ENCODE measurements at places on chromosomes 12 and 14. TPM values are rescaled to one million over a fixed set of nuclear protein-coding genes. Genes with fewer than 3 reads are reported as not detected.
A peak's percentile ranks its signal among the peaks of the same experiment; 100 is the strongest.

DNA sequence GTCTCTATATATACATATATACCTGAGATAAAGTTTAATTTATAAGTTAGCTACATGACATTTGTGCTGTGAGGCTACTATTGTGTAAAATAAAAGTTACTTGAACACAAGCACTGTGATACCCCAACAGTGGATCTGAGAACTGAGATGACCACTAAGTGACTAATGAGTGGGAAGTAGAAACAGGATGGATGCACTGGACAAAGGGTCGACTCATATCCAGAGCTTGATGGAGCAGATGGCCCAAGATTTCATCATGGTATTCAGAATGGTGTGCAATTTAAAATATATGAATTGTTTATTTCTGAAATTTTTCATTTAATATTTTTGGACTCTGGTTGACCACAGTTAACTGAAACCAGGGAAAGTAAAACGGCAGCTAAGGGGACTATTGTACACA, 908.6 kb upstream of the MDGA2 start:
- no peak for DNase-seq

- DNase-seq = no peak
Observed at GRCh38 chr14:90968025-90968424, 92.4 kb downstream of the RPS6KA5 start.

PSMA6 gene
- 194 TPM for total RNA-seq

DNA sequence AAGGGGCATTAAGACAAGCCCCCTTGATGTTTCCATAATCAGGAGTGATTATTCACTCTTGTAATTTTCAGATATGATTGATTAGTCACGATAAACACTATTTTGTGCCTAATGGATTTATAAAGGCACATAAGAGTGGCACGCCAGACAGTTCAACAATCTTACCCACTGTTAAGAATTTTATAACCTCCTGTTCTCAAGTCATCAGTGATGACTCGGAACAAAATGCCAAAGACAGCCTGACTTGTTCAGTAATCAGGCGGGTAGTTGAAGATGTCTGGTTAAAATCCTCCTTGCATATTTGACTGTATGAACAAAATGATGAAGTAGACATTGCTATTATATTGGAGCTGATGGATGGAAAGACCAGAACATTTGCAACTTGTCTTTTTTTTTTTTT, 212.1 kb upstream of the RMST start:
- DNase-seq = no peak

GRCh38 chr14:35285168-35286002, 6.8 kb upstream of the PSMA6 start:
- no peak for DNase-seq

MAP1LC3B2 gene
- 4.7 TPM for total RNA-seq

DNA sequence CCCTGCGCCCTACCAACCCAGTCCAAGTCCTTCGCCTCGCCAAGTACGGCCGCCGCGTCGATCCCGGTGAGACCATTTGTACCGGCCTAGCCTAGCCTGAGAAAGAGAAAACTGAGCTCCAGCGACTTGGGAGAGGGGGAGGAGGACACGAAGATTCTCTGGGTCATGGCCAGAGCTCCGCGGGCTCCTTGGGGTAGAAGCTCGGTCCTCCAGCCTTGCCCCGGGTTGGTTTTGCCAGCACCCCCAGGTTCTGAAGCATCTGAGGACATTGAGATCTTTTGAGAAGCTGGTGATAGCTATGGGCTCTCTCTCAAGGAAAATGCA, 7.3 kb downstream of the LHX5 start:
- DNase-seq = no peak

LMNTD1 gene
- not detected for total RNA-seq

- DNase-seq = no peak
Observed at GRCh38 chr12:40988355-40988754, 199.8 kb upstream of the PDZRN4 start.

GRCh38 chr12:79455286-79455685, 235.5 kb downstream of the PAWR start:
- no peak for DNase-seq

LIN7A gene
- 1.5 TPM for total RNA-seq

MYH6 gene
- not detected for total RNA-seq

DNA sequence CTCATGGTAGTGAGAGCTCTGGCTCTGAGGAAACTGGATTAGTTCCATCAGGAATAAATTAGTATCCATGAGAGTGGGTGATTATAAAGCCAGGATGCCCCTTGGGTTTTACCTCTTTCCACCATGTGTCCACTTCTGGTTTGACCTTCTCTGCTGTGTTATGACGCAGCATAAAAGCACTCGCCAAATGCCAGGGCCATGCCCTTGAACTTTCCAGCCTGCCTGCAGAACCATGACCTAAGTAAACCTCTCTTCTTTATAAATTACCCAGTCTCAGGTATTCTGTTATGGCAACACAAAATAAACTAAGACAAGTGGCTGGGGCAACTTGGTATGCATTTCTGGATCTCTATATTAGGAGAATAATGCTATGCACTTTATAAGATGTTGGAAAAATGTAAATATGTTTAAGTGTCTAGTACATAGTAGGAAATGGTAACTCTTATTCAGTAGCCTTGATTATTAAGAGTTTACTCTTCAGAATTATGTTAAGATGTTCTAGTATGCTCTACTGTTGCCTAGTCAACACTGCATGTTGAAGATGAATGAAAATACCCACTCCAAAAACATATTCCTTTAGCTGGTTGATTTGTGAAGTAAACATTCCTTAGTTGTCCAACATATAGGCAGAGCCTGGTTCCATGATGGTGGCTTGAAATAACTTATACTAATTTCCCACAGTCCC, 455.6 kb upstream of the TMPO start:
- no peak for DNase-seq

CAPRIN2 gene
- total RNA-seq = 30.8 TPM

MYF5 gene
- total RNA-seq = not detected

WNT1 gene
- not detected for total RNA-seq

KRT78 gene
- not detected for total RNA-seq

RAB5B gene
- 44.5 TPM for total RNA-seq

DNA sequence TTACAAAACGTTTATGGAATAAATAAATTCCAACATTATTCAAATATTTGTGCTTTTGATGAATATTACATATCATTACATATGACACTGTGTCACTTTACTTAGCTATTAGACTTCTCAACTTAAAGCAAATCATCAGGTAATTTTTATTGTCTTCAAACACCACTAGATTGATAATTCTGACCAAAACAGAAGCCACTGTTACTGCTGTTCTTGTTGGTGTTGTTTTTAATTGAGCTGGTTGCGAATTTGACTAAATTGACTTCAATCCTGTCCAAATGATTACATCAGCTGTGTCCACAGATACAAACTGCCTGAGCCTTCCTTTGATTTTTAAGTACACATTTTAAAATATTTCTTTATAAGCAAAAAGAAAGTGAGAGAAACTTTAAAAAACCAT, 29.2 kb downstream of the PRKD1 start:
- DNase-seq = no peak

DNA sequence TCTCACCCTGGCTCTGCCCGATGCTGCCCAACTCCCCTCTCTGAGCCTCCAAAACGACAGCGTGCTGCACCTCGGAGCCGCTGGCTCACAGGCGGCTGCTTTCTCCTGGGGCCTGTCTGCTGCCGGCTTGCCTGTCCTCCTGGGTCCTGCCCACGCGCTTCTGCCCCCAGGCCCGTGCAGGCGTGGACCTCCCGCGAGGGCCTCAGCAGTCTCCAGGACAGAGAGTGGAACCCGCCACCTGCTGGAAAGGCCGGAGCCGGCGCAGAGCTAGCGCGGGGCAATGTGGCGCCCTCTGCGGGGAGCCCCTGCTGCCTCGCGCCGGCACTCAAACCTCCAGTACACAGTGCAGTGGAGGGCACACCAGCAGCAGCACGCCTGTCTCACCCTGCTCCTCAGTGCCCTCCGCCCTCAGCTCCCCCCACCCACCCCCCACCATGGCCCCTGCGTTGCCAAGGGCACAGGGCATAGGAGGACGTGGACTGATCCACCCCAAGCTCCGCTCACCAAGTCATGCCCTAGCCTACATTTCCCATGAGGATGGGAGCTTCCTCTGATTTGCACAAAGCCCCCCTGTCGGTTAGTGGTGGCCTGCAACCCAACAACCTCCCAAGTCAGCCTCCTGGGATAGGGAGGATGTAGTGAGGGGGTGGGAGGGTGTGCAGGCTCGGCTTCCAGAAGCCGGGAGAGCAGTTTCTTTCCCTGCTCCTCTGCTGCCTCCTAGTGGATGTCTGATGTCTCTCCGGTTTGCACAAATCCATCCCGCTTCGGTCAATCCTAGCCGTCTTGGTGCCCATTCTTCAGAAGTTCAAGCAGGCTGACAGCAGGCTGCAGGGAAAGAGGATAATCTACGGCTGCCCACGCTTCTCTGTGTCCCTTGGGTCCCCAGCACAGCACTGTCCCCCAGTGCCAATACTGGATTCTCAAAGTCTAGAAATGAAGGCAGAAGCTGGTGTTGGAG, 25.2 kb downstream of the KRT8 start:
- peak; percentile 86 for DNase-seq

RHEBL1 gene
- 2.8 TPM for total RNA-seq

DNA sequence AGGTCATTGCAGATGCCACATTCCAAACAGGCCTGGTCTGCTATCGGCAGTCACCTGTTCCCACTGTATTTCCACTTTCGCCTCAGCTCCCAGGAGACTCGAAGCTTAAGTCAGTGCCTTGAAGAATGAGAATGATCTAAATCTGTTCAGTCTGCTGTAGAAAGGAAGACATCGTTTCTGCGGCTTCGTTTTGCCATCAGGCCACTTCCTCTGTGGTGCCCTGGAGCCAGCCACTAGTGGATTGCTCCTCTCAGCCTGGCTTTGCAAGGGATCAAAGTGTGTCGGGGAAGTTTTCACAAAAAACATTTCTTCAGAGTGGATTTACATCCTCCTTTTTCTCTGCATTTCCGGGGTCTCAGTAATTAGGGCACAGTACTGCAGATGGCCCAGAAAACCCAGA, 66.7 kb downstream of the AACS start:
- DNase-seq = no peak

FAM186B gene
- total RNA-seq = 0.42 TPM

DNA sequence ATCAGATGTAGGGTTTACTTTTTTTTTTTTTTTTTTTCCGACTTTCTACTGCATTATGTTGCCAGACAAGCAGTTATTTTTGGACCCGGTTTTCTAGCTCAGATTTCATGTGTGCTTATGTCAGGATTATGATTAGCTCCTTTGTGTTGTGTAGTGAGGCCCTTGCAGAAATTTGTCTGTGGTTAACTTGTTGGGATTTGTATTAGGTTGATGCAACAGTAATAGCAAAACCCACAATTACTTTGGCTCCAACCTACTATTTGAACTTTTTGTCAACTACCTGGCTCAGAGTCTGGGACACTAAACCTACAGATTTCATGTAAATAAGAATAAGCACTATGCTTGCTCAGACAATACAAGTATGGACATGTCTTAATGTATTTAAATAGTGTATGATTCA, 44.1 kb upstream of the KCNJ8 start:
- DNase-seq = no peak

- DNase-seq = no peak
Observed at GRCh38 chr14:49451938-49452337, 134.2 kb downstream of the RPS29 start.

DNA sequence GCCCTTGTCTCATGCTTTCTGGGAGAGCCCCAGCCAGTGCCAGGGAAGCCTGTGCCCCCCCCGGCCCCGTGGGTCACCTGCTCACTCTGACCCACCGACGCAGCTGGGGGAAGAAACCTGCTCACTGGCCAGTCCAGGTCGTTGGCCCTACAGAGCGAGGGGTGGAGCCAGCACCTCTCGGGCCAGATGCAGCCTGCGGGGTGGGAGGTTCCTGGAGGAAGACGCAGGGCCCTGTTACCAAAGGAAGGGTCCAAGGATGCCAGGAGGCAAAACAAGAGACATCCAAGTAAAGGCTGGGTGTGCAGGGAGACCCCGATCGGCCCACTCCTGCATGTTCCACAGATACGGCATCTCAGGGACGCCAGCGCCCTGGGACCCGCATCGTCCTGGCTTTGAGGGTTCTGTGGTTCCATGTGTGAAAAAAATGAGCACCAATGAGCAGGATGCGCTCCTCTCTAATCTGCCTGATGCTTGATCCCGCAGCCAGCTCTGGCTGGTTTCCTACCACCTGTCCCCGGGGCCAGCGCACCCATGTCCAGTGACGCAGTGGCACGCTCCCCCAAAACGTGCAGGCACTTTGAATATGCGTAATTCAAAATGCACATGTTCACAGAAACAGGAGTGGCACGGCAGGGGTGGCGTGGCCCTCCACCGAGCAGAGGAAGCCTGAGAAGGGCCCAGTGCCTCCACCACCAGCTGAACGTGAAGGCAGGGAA, 66.0 kb upstream of the GALNT9 start:
- DNase-seq = no peak

DNA sequence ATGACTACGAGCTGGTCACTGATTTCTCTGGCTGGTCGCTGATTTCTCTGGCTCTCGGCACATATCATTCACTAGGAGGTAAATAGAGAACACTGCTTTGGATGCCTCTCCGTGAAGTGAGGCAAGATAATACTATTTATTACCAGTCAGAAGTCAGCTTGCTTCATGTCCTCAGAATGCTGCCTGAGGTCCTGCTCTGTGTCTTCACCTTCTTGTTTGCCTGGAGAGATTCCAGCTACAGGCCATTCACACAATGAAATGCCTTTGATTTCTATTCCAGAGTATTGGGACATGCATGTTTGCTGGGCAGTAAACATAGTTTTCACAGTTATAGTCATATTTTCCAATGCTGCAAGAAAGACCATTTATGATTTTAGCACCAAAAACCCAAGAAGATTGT, 106.7 kb downstream of the AEBP2 start:
- no peak for DNase-seq

- DNase-seq = no peak
Observed at GRCh38 chr12:109767991-109768900, 54.6 kb downstream of the FAM222A start.

GRCh38 chr14:58826845-58827686, 189.3 kb downstream of the DACT1 start:
- DNase-seq = no peak

DNA sequence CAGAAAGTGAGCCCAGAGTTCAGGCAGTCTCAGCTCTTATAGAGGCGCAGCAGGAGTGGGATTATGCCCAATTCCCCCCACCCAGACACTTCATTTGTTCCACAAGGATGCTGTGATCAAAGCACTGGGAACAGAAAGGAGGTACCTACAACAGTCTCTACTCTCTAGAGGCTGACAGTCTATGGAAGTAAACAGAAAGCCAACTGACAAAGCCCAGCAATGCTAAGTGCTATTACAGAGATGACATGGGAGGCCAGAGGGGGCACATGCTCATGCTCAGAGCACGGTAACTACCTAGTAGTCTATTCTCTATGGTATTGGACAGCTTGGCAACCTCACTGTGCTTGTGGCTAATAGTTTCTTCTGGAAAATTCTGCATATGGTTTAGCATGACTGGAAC, 85.9 kb downstream of the STXBP6 start:
- DNase-seq = no peak

- DNase-seq = no peak
Observed at GRCh38 chr12:89153341-89153740, 199.0 kb downstream of the DUSP6 start.

Data from HCT116 (cell line).